Fibroblast of skin of left quadriceps (primary cell): ENCODE measurements at places on chromosomes 4 and X.

- DNase-seq: no peak
Measured at GRCh38 chr4:55409468-55410171, 13.9 kb downstream of the TMEM165 start.

DNA sequence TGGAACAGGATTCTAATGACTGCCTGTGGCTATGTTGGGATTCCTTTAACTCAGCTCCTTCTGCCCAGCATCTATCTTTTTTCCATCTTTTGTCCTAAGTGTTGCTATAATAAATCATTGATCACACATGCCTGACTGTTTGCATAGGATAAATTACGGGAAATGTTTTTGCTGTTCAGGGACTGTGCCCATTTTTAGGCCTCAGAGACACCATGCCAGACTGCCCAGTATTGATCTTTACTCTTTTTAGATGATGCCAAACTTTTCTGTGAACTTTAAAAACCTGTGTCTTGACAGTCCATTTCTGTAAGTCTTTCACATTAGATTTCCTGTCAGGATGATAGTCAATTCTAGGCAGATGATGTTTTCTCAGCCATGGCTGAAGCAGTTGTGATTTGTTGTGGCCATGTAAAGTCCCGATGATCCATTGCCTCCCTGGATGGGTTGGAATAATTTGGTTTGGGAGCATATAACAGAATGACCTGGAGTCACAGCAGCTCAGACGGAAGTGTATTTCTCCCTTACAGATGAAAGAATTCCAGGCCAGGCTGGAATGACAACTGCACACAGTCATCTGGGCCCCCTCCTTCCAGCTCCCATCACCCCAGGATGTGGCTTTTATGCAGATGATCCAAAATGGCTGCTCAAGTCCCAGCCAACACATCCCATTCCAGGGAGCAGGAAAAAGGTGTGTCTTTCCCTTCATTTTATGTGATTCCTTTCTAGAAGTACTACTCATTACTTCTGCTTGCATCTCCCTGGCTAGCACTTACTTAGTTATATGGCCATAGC is 3.4 kb downstream of the HTT-AS start:
- DNase-seq: no peak

DNA sequence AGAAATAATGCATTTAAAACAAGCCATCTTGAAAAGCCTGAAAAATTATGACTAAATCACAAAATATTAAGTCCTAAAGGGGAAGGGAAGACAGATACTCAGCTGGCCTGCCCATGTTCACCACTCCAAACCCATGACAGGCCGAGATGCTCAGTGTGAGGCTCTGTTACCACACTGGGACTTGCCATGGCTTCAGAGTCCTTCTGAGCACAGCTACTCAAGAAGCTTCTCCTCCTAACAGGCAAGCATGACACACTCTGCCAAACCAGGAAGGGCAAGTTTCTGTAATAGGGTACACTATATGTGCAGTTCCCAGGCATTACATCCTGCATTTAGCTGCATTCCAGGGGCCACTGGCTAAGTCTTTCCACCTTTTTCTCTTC is 34.0 kb upstream of the CYBB start:
- no peak for DNase-seq

DNA sequence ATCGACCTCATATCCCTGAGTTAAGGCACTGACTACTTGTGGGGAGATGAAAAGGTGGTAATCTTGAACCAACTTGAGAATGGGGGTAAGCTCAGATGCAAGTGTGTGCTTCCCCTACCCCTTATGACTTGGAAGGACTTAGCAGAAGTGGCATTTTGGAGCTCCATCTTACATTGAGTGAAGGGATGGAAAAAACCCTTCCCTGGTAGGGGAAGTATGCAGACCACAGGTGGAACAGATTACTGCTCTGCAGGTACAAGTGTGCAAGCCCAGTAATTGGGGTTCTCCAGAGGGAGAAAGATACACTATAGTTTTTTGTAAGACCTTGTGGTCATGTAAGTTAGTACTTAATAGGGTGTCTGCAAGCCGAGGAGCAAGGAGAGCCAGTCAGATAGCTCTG is 12.2 kb upstream of the WDR1 start:
- no peak for DNase-seq

DNA sequence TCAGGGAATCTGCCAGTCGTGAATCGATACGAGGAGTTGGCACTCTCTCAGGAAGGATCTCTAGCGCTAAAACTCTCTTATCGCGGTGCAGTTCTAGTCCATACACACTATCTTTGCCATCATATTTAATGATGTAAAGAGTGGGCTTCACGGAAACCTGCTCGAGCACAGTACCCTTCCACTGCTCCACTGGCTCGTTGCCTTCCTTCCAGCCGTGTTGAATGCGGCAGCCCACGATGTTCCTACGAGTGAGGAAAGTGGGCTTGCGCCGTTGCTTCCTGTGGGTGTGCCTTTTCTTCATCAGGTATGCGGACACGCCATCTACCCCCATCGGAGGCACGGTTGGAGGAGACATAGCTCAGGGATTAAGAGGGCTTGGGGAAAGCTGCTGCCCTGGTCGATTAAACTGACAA is 661 bp downstream of the SPIN4 start:
- DNase-seq: no peak
